NCI-H510A treated with DMSO at 0.1 percent for 48 hours (cell line): ENCODE measurements at places on chromosomes 5 and 9.
A peak's percentile ranks its signal among the peaks of the same experiment; 100 is the strongest.

GRCh38 chr9:38311382-38312270, 80.9 kb upstream of the ALDH1B1 start:
- DNase-seq, result peak; percentile 47

DNA sequence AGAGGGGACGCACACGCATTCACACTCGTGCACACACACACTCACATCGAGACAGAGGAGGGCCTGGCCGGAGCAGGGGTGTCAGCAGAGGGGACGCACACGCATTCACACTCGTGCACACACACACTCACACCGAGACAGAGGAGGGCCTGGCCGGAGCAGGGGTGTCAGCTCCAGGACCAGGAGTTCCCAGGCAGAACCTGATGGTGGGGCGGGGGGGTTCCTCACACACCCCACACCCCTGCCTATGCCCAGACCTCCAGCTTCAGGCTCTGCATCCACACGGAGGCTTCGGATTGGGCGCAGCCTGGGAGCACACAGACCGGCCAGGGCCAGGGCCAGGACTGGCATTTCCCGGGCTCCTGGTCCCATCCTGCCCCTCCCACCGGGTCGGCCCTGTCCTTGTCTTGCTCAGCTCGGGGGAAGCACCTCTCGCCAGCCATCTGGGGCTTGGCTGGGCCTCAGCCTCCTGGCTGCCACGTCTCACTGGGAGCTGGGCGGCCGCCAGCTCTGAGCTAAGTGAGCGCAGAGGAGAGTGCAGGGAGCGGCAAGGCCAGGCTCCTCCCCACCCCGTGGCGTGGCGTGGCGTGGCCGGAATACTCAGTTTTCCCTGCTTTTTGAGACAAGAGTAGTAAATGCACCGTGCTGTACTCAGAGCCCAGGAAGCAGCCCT, 31.3 kb downstream of the ADAMTS2 start:
- DNase-seq, result no peak

DNA sequence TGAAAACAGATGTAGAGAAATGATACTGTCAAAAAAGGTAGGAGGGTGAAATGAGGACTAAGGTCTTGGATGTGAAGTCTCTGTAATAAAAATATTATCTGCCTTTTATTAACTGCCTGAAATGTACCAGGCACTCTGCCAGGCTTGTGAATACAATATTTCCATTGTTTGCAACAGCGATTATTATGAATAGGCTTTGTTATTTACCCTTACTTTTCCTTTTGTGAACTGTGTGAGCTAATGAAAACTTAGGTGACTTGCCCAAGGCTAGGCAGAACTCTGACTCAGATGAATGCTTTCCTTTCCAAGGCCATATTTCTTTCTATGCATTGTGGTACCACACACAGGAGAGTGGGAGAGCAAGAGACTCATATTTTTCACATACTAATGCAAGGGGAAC, 204.1 kb downstream of the CDH12 start:
- DNase-seq, result no peak

DNA sequence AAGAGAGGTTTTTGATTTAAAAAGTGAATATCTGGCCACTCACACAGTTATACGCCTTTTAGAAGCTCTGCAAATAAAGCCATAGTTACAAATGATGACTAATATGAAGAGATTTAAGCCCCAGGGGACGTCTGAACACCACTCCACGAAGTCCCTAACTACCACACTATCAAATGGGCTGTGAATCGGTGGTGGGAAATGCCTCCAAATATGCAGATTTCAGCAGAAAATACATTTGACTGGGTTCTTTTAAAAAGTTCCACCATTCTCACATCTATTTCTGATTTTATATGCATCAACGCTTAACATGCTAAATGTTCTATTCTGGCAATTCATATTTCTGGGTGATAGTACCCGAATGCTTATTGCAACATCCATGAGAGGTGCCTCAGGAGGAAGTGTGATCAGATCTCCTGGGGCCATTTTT, 22.5 kb downstream of the TICAM2 start:
- no peak for DNase-seq

DNA sequence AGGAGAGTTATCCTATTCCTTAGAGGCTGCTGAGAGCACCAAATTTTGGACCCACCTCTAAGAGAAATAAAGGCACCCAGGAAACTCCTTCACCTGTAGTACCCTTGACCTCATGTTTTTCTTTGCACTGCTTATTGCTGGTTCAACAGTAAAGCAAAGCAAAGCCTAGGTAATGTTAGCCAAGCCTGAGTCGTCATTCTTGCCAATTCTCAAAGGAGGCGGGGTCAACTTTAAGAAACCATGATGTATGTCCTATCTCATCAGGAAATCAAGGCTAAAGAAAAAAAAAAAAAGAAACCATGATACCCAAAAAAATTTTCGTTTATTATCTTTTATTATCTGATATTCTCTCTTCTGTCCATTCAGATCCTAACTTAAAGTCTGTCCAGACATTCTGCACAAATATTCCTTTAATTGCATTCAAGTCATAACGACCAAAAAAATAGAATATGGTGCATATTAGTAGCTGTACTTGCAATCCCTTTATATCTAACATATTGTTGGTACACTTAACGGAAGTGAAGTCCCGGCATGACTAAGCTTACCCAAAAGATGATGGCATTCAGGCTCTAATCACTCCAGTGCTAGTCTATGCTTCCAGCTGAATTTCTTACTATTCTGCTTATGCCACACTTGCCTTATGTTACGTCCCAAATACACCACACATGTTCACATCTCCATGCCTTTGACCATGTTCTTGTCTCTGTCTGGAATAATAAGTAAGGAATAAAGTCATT, 1.8 kb downstream of the AUH start:
- DNase-seq, result no peak

DNA sequence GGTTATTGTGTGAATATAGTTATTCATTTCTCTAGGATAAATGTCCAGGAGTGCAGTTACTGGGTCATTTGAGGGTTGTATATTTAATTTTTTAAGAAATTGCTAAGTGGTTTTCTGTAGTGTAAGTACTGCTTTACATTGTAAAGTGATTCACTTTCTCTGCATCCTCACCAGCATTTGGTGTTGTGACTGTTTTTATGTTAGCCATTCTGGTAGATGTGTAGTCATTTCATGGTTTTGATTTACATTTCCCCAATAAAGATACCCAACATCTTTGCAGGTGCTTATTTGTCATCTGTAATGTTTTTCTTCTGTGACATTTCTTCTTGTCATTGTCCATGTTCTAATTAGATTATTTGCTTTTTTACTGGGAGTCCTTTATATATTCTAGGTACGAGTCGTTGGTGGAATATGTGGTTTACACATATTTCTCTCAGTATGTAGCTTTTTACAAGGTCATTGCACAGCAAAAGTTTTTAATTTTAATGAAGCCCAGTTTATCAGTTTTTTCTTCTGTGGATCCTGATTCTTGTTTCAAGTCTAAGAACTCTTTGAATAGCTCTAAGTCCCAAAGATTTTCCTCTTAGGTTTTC, 34.0 kb downstream of the SCGB3A1 start:
- no peak for DNase-seq

DNA sequence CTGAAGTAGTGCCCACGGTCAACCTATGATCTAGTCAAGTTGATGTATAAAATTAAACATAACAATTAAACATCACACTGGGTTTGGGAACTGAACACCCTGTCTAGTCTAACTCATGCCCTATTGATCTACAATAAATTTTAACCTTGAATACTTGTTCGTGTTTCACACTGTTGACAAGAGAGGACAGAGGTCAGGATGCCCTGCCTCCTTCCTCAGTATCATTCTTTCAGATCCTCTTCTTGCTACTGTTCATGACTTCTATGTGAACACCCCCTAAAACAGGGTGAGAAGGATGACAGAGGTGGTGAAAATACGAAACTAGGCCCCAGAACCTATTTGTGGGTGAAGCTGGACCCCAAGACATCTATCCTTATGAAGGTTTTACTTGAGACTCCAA, 8.1 kb upstream of the MAT2B start:
- DNase-seq, result no peak

DNA sequence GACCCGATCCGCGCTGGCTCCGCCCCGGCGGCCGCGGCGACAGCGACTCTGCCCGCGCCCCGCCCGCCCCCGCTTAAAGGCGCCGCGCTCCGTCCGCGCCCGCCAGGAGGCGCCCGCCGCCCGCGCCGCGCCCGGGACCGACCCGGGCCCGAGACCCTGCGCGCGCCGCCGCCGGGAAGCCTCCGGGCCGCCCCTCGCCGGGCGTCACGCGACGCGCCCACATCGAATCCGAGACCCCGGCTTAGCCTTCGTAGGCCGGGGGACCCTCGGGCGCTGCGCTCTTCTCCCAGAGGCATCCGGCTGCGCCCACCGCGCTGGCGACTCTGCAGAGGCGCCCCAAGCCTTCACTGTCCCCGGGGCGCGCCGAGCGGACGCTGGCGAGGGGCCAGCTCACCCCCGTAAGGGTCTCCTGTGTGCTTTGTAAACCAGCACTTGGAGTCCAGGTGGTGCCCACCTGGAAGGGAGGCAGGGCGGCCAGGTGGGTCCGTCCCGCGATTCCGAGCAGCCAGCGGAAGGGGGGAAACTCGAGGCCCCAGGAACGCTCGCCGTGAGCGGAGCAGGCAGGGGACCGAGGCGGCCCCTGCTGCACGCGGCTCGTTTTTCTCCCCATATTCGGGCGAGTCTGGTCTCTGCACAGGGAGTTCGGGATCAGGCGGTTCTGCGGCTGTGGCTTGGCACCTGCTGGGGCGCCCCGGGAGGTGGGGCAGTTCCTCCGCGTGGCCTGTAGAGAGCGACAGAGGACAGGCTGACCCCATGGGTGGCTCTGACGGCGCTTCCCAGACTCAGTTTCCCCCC, 423 bp upstream of the ABCA2 start:
- DNase-seq, result peak; percentile 37

DNA sequence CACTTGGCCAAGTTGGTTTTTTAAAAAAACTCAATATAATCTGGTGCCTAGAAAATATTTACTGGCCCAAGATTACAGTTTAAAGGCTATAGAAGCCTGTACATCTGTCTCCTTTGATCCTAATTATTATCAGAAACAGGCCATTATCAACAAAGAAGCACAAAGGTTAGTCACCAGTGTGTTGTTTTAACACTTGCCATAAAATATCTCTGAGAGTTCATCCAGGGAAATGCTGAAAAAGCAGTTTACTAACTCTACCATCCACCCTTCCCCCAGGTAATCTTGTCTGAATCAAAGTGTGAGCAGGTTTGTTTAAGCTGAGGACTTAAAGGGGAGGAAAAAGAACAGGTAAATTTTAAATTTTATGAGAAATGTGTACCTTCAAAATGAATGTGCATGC, 13.3 kb upstream of the TRPM6 start:
- no peak for DNase-seq

GRCh38 chr9:859251-859650, 17.8 kb downstream of the DMRT1 start:
- no peak for DNase-seq
